Stimulated activated CD8-positive, alpha-beta memory T cell treated with anti-CD3 and anti-CD28 coated beads, Interleukin-15, amount 100 ng/mL, for 24 hours (primary cell): ENCODE measurements at places on chromosomes 7 and 10.

DNA sequence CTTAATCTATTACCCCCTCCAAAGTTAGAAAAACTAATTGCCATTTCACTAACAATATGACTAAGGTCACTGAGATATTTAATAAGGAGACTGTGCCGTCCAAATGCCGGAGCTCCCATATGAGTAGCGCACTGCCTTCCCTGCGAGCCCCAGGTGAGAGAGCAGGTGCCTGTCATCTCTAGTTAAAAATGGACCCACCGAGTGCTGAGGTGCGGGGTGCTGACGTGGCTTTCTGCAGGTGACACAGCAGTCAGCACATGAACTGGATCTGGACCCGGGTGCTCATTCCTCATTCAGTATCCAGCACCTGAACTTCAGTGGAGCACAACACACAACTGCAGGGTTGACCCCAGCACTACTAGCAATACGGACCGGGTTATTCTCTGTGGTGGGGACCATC lies 138.0 kb upstream of the NPS start:
- no peak for DNase-seq

- DNase-seq, result no peak
Observed at GRCh38 chr7:47516985-47517600, 64.8 kb downstream of the TNS3 start.

DNA sequence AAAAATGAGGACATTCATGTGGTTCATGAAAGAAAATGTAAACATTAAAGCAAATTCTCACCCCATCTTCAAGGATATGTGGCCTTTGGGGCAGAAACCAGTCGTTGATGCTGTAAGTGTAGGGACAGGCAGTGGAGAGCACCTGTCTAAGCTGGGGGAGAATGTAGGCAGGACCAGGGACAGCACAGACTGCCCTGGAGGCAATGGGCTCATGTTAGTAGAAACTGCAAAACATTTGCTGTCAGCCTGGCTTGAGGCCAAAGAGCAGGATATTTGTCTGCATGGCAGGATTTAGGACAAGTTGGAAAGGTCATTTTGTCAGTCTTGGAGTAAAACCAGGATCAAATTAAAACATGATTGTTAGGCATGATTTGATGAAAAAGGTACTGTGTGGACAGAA lies 211.6 kb upstream of the AGK start:
- no peak for DNase-seq

- no peak for DNase-seq
Observed at GRCh38 chr7:130421684-130422083, 19.1 kb downstream of the CEP41 start.

- no peak for DNase-seq
Observed at GRCh38 chr7:110841840-110842545, 248.9 kb upstream of the LRRN3 start.

DNA sequence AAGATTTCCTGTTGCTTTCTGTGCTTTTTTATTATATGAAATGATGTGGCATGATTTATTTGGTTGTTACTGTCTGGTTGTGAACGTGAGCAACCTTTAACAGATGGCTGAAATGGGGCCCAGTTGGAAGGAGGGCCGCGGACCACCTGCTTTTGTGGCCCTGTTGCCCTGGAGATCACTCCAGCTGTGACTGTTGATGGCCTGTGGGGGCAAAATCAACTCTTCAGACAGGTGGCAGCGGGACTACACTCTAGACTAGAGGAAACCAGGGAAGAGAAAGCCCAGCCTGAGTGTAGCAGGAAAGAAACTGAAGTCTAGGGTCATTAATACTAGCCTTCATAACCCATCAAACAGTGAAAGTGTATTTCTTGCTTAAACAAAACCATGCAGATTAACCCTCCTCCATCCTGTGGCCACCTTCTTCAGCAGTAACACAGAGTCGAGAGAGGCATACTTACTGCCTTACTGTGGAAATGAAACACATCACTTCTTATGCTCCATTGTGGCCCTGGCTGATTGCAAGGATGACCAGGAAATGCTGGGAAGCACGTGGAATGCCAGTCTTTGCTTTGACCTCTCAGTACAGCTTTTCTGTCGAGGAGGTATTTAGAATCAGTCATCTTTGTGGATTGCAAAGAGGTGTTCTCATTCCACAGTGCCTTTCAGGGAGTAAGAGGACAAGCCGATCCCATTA lies 80.5 kb downstream of the CCNY start:
- DNase-seq, result no peak

DNA sequence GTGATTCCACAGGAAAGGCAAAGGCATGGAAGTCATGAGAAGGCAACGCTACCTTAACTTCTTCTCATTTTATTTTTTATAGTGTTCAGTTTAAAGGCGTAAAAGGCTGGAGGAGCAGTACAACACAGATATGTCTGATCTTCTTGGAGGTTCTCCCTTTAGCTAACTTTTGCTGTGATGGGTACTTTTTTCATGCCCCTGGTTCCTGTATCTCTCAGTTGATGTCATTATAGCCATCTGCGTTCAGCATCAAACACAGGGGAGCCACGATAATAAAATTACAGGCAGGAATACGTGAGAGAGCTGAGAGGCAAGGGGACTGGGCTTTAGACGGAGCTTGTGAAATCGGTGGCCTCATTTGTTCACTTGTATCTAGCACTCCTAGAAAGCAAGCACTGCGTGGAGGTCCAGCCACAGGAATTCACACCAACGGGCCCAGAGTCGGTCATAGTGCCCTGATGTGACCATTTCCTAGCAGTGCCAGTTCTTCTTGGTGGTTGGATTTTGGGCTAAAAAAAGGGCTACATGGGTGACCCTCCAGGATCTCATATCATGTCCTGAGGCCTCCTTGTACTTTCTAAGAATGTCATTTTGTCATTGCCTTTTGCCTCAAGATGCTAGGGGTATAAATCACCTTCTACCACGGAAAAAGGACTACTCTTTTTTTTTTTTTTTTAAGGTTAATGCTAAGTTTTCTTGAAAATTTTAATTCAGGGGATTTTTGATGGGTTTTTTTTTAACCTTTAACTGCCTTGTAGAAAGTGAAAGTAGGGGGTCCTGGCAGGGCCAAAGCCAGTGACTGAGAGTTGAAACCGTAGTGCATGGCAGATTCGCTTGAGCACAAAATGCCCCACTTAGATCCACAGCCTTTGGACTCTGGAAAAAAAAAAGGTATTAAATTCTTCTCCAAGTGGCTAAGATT lies 191.5 kb downstream of the CELF2 start:
- DNase-seq, result no peak
